ENCODE measurements at places on chromosomes 2 and 18.

DNA sequence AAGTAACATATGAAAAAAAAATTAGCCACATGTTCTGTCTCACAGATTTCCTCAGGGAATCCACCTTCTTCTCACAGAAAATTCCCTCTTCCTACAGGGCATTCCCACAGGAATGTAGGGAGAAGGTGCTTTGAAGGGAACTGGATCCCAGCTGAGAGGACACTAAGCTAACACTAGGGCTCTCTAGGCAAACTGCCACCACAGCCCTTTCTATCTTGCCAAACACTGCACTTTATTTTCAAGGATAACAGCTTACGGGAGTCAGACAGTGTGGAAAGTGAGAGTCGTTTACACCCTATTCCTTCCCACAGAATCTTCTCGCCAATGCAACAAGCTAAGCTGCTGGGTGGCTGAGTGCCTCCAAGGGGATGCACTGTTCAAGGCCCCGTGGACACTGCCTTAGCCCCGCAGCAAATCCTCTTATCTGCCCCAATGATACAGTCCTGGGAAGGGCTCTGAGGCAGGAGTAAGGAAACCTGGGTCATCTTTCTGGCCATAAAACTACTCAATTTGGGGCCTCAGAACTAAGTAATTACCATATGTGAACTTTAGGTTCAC is 76.9 kb downstream of the CCDC93 start:
- DNase-seq, result no peak

- DNase-seq, result no peak
Measured at GRCh38 chr2:158603205-158603604, 146.5 kb downstream of the PKP4 start.

DNA sequence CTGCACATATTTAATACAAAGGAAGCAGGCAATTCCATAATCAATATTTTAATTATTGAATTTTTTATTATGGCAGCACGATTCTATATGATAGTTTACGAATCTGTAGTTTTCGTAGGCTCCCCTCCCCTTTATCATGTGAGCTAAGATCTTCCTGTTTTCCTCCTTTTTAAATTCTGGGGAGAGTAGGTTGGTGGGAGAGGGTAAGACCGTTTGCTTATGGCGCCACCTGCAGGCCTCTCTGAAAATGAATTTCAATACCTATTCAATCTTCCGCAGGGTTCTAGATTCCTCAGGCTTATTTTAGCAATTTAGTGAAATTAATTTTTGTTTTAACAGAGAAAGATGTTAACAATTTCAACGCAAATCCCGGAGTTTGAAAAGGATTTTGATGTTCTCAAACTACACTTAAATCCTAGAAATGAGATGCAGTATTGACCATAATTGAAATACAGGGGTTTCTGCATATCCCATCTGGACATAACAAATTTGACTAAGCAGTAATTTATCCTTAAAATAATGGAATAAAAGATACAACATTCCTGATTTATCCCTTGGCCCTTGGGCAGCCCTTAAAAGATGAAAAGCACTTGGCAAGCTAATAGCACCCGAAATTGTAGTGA is 12.8 kb upstream of the GBX2 start:
- no peak for DNase-seq

DNA sequence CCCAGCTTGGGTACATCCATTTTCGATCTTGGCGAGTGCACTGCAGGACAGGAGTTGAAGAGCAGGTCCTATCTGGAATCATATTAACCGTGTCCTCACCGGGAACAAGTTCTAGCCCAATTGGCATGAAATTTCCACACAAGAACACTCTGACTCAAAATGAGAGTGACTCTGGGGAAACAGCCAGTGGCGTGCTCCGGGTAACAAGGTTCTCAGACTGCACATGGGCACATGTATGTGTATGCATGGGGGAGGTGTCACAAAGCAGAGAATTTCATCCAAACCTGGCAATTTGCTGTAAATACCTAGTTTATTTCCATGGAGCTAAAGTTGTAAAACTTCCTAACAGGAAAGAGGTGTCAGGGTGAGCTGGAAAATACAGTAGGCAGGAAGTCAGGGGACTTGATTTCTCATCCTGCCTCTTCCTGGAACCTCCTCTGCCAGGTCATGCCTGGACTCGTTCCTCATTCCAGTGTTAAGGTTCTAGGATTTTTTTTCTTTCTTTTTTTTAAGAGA is 1.7 kb downstream of the TUBB6 start:
- DNase-seq, result no peak

DNA sequence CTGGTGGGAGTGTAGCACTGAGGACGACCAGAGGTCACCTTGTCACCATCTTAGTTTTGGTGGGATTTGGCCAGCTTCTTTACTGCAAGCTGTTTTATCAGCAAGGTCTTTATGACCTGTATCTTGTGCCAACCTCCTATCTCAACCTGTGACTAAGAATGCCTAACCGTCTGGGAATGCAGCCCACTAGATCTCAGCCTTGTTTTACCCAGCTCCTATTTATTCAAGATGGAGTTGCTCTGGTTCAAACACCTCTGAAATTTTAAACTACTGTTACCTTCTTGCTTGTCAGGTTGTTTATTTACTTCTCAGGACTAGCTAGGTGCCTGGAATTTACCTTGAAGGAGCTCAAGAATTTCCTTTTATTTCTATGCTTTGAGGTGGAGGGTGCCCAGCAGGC is 9.5 kb upstream of the KCNG3 start:
- no peak for DNase-seq

DNA sequence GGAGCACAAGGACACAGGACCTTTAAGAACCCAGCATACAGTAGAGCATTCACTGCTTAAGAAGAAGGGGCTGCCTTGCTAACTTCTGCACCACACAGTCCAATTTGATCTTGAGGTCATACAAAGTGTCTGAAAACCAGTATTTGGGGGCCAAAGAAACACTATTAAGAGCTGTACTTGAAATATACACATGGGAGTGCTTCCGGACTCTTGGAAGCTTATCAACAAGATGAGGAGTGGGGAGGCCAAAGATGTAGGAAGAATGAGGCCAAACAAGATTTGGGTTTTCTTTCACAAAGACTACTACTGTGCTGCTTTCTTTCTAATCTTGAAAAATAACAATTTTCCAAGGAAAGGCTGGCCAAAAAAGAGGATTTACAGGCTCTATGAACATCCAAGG is 24.8 kb upstream of the MALL start:
- no peak for DNase-seq

DNA sequence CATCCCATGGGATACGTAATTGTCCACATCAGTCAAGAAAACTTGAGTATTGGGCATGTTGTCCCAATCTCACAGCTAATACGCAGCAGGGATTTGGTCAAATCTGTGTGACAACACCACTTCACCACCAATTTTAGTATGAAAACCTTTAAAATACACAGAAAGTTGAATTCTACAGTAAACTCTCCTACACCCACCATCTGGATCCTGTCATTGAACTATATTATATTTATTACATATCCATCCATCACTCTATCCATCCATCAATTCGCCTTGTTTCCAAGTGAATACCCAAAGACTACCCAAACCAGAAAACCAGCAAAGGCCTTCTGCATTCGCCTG is 846 bp upstream of the FKBP7 start:
- DNase-seq, result peak; percentile 20

GRCh38 chr2:38168710-38169480 is 92.9 kb upstream of the CYP1B1 start:
- DNase-seq, result no peak

- no peak for DNase-seq
Measured at GRCh38 chr2:48715042-48715899, 40.3 kb downstream of the LHCGR start.

GRCh38 chr2:165584126-165584654 is 114.7 kb downstream of the CSRNP3 start:
- no peak for DNase-seq

- DNase-seq, result no peak
Measured at GRCh38 chr2:28367667-28368356, 24.8 kb upstream of the FOSL2 start.

DNA sequence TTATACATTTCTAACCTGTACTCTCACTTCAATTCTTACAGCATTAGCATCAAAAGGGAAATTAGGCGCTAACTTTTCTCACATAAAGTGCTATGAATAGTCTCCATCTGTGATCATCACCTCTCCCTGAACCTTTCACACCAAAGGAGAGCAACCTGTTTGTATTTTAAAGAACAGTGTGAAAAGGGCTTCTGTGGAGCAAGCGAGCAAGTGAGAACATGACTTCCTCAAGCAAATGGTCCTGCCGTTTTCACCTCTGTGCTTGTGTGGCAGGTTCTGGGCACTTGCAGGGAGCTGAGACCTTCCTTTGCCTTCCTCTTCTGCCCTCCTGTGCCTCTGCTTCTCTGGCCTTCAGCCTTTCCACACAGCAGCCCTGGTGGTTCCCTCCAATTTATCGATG is 51.9 kb downstream of the TGFA start:
- no peak for DNase-seq

- DNase-seq, result peak; percentile 89
Measured at GRCh38 chr2:168470320-168471162, 14.5 kb downstream of the CERS6 start.

Measured in thymus (tissue), 14 donors.